ENCODE measurements at places on chromosomes 4 and X.

- DNase-seq, result peak; percentile 46
Observed at GRCh38 chrX:108699368-108699767, 37.0 kb downstream of the IRS4 start.

- peak; percentile 9 for DNase-seq
Observed at GRCh38 chrX:23661671-23662070, 5.6 kb upstream of the PRDX4 start.

GRCh38 chrX:1481636-1482529 is 29.2 kb upstream of the ASMTL start:
- no peak for DNase-seq

DNA sequence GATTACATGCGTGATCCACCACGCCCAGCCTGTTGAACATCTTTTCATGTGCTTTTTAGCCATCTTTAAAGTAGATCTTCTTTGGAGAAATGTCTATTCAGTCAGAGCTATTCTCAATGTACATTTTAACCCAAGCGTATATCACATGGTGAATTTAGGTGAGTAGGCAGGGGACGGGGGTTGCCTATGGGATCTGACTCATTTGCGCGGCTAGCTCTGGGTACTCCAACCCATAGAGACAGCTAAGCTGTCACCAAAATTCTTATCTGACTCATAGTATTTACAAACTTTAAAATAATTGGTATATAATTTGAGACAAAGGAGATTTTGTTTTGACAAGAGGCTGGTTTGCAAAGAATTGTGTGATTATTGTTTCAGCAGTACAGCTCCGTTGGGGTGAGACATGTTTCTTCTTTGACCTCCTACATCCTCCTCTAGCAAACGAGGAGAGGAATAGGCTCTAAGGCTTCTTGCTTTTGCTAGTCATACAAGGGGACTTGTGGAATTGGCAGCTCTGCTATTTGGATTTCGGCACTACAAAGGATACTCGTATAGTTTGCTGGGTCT is 12.0 kb downstream of the NSDHL start:
- DNase-seq, result no peak

GRCh38 chr4:140042634-140043033 is 111.3 kb downstream of the MAML3 start:
- no peak for DNase-seq

- no peak for DNase-seq
Observed at GRCh38 chr4:15547392-15547791, 77.7 kb downstream of the CC2D2A start.

GRCh38 chr4:19248023-19248422 is 1003.7 kb upstream of the SLIT2 start:
- DNase-seq, result no peak

DNA sequence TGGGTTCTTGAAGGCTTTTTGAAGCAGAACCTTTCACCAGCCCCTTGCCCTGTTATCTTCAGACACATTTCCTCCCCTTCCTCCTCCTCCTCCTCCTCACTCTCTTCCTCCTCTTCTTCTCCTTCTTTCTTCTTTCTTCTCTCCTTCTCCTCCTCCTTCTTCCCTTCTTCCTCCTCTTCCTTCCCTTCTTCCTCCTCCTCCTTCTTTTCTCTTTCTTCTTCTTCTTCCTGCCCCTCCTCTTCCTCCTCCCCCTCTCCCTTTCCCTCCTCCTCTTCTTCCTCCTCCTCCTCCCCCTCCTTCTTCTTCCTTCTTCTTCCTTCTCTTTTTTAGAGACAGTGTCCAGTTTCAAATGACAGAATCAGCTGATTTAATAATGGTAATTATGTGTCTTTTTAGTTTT is 226.0 kb downstream of the DKK2 start:
- DNase-seq, result no peak

DNA sequence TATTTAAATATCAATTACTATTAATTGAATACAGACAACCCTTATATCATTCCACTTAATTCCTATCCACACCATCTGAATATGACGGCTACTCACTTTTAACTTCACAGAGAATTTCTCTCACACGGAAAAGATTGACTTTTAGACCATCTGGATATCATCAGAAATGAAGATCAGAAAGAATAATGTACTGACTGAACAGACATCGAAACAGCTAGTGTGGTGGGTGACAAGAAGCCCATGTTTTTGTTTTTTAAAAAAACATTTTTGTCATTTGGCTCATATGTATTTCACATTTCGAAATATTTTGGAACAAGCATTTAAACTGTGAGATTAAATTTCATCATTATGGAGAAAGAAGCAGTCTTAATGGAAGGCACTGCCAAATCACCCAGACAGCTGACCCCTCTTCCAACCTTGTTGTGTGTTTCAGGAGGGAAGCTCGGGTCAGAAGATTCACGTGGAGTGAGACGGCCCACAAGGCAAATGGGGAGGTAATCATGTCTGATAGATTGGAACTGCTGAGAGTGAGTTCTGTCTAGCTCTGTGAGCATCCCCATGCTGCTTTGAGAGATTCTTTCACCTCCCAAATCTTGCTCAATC is 204.2 kb upstream of the RASGEF1B start:
- no peak for DNase-seq

DNA sequence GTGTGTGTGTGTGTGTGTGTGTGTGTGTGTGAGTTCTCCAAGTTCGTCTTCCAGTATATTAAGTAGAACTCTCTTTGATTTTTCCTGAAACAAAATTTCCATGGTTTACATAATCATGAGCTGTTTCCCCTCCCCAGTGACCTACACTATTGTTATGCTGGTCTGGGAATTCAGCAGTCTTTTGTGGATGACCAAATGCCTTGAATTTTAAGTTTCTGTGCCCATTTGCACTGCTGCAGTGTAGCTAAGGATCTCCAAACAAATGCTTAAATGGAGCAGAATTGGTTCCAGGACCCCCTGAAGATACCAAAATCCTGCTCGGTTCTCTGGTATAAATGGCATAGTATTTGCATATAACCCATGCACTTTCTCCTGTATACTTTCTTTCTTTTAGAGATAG is 77.2 kb upstream of the SLC34A2 start:
- DNase-seq, result no peak

GRCh38 chr4:39114436-39114835 is 52.4 kb downstream of the KLHL5 start:
- no peak for DNase-seq

- DNase-seq, result no peak
Observed at GRCh38 chr4:32662803-32663202, 1942.6 kb downstream of the PCDH7 start.

DNA sequence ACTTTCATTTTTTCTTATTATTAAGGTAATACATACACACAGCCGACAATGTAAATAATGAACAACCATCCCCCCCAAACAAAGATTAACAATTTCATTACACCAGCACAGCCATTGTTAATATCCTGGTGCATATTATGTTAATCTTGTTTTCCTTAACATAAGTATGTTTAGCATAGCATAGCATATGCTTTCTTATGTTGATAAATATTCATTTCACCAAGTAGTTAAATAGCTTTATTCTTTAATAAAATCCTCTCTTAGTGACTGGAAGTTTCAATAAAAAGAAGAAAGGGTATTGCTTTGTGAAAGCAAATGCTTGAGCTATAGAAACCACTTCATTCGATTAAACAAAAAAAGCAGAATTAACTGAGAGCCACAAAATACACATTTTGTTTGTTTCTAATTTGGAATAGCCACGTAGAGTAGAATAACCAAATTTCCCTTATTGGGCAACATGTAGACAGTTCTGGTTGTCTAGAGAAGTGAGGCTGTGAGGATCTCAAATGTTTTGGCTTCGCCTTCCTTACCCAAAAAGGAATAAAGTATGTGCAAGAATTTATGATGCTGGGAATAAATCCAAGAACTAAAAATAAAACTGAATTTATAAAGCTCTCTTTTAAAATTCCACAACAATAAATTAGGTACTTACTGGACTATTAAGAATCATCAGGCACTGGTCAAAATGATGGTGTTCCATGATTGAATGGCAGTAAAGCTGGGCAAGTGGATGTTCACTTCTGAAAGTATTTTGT is 118.0 kb downstream of the PDE5A start:
- no peak for DNase-seq

DNA sequence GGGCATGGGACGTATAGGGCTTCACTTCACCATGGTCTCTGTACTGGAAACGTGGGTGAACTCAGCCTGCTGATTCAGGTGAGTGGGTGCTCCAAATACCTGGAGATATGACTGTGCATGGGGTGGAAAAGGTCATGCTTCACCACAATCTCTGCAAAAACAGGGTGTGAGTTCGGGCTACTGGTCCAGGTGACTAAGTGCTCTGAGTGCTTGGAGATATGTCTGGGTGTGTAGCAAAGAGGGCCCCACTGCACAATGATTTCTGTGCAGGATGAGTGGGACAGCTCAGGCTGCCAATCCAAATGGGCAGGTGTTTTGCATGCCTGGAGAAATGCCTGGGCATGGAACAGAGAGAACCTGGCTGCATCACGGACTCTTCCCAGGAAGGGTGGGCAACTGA is 11.2 kb upstream of the CPXCR1 start:
- no peak for DNase-seq

DNA sequence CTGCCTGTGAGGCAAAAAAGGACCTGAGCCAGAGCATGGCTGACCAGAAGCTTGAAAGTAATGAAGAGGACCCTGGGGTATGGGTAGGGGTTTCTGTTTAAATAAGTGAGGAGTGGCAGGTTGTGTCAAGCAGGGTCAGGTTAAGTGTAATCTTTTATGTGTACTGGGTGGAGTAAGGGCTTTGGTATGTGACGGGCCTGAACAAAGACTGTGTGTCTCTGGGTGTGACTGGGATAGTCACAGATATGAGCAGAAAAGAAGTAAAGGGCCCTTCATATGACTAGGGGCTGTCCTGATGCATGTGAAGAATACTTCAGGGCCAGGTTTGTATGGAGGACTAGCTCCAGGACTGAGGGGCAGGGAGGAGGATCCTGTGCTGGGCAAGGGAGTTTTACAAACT is 82.4 kb downstream of the ITIH6 start:
- no peak for DNase-seq

GRCh38 chr4:137267024-137267423 is 265.3 kb downstream of the PCDH18 start:
- no peak for DNase-seq

DNA sequence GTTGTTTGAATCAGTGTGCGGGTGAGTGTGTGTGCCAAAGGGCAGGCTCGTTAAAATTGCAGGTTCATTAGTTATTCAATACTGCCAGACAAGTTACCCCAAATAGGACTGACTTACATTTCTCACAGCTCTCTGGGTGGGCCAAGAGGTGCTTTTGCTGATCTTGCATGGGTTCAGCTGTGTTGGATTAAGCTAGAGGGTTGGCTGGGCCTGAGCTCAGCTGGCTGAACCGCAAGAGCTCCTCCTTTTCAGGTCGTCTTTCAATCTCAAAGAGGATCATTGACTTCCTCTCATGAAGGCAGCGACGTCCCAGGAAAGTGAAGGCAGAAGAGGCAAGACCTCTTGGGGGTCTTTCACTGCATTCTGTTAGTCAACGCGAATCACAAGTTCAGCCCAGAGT is 343.3 kb upstream of the FRG1 start:
- DNase-seq, result no peak

DNA sequence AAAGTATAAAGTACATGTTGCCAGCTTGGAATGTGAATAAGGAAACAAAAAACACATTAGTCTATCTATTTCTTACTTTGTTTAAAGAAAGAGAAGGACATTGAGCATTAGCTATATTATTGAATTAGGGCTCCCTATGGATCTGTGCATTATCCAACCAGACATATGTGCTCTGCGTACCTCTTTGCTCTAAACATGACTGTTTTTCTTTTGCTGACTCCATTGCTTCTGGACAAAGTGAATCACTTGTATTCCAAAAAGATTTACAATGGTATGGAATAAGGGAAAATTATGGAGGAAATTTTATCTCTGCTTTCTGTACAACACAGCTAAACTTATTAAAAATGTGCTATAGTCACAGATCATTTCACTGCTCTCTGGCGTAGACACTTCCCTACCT is 727.8 kb upstream of the LCORL start:
- no peak for DNase-seq

GRCh38 chr4:125313497-125313896 is 1.3 kb upstream of the FAT4 start:
- peak; percentile 82 for DNase-seq

DNA sequence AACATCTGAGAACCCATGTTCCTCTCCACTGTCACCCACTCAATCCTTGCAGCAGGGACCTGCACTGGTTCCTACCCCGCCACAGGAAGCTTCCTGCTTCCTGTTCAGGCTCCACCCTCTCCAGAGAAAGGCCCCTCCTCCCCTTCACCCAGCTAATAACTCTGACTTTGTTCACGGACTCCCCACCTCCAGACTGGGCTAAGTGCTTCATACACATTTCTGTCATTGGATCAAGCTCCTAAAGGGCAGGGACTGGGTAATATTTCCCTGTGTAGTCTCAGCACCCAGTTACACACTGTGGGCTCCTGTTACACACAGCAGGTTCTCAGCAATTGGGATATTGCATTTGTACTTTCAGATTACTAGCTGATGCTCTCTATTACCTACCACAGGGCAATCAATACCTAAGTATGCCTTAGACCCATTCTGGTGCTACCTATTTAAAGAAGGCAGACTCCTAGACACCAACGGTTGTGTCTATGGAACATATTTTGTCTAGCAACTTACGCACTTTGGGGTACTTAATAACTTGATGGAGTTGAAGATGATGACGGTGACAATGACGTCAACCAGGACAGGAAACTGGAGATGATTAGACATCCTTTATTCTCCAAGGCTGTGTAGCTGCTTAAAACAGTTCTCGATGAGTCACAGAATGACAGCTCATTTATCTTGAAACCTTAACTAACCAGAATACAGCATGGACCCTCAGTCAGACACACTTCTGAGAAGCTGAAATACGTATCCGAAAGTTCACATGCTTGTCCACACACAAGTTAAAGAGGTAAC is 58.1 kb downstream of the MAML3 start:
- no peak for DNase-seq

GRCh38 chr4:184961660-184962059 is 56.6 kb upstream of the HELT start:
- peak; percentile 74 for DNase-seq

DNA sequence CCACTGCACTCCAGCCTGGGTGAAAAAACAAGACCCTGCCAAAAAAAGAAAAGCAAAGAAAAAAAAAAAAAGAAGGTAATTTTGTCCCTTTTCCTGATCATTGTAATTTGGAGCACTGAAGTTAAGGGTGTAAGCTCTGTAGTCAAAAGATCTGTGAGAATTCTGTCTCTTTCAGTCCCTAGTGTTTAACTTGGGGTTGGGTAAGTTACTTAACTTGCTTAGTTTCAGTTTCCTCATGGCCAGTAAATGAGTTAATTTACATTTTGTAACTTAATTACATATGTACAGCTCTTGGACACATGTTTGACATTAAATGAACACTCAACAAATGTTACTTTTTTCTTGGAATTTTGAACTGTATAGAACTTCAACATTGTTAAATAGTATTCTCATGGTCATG is 10.9 kb upstream of the UBE2K start:
- DNase-seq, result no peak

DNA sequence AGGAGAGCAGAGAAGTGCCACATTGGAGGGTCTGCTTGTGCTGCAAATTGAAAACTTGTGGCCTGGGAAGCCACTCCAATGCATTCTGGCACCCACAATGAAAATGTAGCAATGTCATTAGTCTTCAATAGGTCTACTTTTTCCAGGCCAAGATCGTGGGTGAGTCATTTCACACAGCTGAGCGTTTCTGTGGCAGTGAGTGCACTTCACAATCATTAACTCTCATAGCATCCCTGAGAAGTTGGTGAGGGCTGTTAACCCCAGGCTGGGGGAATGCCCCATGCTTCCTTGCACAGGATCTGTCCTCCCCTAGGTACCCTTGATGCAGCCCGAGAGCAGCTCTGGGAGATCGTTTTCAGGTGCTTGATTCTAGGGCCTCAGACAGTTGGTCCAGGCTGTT is 196.8 kb upstream of the ATP6AP2 start:
- no peak for DNase-seq
